Psoas muscle (tissue), 8 donors: ENCODE measurements at places on chromosomes 5 and 9. TPM values are rescaled to one million over a fixed set of nuclear protein-coding genes. Genes with fewer than 3 reads are reported as not detected.

DNA sequence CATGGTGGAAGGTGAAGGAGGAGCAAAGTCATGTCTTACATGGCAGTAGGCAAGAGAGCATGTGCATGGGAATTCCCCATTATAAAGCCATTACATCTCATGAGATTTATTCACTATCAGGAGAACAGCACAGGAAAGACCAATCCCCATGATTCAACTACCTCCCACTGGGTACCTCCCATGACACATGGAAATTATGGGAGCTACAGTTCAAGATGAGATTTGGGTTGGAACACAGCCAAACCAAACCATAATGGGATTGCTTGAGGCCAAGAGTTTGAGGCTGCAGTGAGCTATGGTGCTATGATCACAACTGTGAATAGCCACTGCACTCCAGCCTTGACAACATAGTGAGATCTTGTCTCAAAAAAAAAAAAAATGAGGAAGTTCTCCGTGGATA is 581.8 kb downstream of the TAF11L14 start:
- no peak for DNase-seq

- no peak for DNase-seq
Measured at GRCh38 chr9:121349009-121349408, 21.0 kb downstream of the STOM start.

Gene ENHO
- polyA plus RNA-seq, result 0.39 TPM

Gene GALNT10
- 6.8 TPM for polyA plus RNA-seq

Gene PAEP
- polyA plus RNA-seq, result not detected

DNA sequence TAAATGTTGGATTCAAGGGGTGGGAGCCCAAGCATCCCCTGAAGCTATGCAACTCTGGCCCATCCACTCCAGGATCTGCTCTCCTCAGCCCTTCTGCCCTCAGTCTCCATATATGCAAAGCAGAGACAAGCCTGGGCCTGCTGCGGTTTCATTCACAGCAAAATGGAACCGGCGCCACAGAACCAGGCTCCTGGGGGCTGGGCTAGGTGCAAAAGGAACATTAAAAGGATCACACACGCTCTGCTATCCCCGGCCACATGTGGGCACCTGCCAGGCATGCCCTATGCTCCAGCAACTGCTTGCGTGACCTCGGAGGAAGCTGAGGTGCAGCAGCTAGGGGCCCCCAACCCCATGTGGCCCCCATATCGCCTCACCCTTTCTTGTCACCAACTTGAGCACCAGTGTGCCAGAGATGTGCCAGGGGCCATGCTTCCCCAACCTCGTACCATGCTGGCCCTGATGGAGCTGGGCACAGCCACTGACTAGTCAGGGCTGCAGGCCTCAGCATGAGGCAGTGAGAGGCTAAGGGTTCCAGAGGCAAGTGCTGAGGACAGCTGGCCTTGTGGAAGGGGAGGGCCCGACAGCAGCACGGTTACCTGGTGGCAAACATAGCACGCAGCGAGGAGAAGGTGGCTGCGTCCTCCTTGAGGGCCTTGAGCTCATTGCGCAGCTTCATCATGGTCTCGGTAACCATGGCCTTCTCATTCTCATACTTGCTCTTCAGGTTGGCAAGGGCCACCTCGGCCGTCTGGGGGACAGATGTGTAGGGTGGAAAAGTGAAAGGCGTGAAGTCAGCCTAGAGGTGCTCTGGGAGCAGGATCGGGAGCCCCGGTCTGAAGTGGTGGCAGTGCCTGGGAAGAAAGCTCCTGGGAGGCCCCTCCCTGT is 47.2 kb downstream of the BICD2 start:
- DNase-seq, result no peak
